T-helper 22 cell (primary cell): ENCODE measurements at places on chromosomes 7 and 10.

- DNase-seq = no peak
These were observed 658.2 kb downstream of the PARD3 start for GRCh38 chr10:34156781-34157425.

DNA sequence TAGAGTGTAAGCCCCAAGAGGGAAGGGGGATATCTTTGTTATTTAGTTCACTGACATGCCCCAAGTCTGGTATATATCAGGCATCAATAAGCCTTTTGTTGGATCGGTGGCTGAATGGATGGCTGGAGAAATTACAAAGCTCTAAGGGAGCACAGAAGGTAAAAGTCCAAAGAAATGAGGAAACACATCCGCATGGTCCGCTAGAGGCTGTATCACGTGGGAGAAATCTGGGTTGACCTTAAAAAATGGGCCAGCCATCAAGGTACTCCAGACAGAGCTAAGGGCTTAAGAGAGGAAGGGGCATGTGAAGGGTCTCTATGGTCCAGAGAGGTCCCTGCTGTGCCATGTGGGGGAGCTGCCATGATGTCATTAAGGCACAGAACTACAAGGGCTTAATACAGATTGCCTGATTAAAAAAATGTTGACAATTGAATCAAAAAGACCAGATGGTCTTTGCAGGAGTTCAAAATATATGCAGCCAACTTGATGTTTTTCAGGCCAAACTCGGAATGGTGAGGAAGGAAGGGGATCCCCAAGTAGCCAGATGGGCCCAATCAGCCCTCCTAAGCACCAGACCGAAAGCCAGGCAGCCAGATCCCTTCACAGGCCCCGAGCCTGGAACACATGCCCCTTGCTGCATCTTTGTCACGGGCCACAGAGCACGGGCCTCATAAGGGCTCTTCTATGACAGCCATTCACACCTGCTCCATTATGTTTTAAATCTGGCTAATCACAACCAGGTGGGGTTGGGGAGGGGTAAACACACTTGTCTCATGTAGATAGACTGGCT, 31.9 kb downstream of the SCRN1 start:
- no peak for DNase-seq

DNA sequence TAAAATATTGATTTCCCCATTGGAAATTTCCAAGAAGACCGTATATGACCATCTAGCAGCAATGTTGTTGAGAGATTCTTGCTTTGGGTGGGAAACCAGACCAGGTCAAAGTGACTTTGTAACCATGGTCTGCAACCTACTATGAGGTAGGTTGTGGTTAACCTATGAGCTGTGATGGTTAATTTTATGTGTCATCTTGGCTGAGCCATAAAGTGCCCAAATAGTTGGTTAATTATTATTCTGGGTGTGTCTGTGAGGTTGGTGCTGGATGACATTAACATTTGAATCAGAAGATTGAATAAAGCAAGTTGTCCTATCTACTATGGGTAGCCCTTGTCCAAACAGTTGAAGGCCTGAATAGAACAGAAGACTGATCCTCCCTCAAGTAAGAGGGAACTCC, 18.3 kb upstream of the RALA start:
- no peak for DNase-seq

- no peak for DNase-seq
These were observed 408.2 kb upstream of the ADARB2 start for GRCh38 chr10:2145491-2145890.

- DNase-seq = no peak
These were observed 5.1 kb downstream of the SFXN3 start for GRCh38 chr10:101035916-101036702.

DNA sequence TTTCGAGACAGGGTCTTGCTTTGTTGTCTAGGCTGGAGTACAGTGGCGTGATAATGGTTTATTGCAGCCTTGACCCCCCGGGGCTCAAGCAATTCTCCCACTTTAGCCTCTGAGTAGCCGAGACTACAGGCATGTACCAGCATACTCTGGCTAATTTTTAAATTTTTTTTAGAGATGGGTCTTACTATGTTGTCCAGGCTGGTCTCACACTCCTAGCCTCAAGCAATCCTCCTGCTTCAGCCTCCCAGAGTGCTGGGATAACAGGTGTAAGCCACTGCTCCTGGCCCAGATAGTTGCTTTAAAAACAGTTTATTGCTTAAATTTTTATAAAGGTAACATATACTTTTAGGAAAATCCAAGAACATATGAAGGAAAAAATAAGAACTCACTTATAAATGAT, 26.3 kb downstream of the NEURL1 start:
- DNase-seq = no peak
